ENCODE measurements at places on chromosomes 6 and 20. TPM values are rescaled to one million over a fixed set of nuclear protein-coding genes. Genes with fewer than 3 reads are reported as not detected.

The SRMS gene
- not detected for total RNA-seq

The RSPH4A gene
- 0.62 TPM for total RNA-seq

GRCh38 chr20:1894951-1895673 is at the start of gene SIRPA:
SIRPA (plus strand) TSS chr20:1895407; CDS start chr20:1895448, 41 bp downstream.
- peak; percentile 87 for DNase-seq

The MPIG6B gene
- total RNA-seq = not detected

DNA sequence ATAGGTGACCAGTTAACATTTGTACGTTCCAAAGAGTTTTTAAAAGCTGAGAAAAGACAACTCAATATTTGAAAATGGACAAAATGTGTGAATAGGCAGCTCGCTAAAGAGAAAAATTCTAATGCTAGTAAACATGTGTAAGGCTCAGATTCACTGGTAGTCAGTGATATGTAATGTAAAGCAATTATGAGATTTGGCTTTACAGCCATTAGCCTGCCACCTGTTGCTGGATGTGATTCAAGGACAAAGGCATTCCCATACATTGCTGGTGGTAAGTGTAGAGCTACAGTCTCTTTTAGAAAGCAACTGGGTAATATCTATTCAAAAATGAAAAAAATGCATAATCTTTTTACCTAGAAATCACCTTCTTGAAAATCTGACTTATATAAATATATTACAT is 114.3 kb downstream of the COL19A1 start:
- DNase-seq = peak; percentile 79

The TSBP1 gene
- total RNA-seq = not detected

- DNase-seq = no peak
These were observed 4.6 kb upstream of the REV3L start for GRCh38 chr6:111487661-111488060.

- no peak for DNase-seq
These were observed 57.7 kb downstream of the ADNP start for GRCh38 chr20:50873585-50873984.

The SSTR4 gene
- total RNA-seq = not detected

The ULBP2 gene
- not detected for total RNA-seq

DNA sequence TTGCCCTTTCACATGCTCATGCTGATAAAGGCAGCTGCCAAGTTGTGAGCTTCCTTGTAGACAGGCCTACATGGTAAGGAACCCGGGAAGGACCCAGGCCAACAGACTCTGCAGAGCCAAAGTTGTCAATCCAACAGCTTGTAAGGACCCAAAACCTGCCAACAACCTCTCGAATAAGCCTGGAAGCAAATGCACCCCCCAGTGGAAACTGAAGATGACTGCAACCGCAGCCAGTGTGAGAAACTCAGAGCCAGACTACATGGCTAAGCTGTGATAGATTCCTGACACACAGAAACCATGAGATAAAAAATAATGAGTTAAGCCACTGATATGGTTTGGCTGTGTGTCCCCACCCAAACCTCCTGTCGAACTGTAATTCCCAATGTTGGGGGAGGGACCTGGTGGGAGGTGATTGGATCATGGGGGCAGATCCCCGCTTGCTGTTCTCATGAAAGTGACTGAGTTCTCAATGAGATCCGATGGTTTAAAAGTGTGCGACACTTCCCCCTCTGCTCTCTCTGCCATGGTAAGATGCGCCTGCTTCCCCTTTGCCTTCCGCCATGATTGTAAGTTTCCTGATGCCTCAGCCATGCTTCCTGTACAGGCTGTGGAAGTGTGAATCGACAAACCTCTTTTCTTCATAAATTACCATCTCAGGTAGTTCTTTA is 18.8 kb upstream of the CLPSL2 start:
- DNase-seq = no peak

GRCh38 chr6:36873612-36874442 is 776 bp downstream of the PPIL1 start:
- no peak for DNase-seq

DNA sequence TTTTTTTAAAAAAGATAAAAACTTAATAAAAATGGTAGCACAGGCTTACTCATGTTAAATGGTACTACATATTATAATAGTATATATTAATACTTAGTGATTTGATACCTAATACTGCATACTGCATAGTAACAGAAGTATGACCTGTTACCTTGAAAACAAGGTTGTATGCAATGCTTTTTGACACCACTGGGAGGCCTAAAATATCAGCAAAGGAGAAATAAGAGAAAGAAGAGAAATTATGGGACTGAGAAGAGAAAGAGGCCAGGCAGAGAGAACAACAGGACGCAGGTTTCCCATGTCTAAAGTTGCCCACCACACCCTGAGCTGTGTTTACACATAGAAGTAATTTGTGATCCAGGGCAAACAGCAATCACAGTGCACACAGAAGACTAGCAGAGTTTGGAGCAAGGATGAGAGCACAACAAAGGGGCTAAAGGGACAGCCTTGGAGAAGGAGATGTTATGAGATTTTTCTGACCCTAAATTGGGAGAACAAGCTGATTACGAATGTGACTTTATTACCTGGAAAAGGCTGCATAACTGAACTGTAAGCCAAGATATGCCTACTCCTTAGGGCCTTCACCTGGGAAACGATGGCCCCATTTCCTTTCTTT is 73.2 kb downstream of the ROS1 start:
- DNase-seq = no peak

DNA sequence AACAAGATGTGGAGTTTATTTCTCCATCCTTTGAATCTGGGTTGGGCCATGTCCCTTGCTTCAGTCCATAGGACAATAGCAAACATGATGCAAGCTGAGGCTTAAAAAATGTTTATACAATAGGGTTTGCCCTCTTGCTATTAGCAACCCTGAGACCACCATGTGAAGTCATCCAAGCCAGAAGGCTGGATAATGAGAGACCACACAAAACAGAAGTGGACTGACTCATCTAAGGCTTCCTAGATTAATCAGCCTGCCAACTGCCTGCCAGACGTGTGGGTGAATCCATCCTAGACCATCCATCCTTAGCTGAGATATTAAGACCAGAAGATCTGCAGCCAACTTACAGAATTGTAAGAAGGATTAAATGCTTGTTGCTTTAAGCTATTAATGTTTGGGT is 38.1 kb upstream of the ISM1 start:
- no peak for DNase-seq

DNA sequence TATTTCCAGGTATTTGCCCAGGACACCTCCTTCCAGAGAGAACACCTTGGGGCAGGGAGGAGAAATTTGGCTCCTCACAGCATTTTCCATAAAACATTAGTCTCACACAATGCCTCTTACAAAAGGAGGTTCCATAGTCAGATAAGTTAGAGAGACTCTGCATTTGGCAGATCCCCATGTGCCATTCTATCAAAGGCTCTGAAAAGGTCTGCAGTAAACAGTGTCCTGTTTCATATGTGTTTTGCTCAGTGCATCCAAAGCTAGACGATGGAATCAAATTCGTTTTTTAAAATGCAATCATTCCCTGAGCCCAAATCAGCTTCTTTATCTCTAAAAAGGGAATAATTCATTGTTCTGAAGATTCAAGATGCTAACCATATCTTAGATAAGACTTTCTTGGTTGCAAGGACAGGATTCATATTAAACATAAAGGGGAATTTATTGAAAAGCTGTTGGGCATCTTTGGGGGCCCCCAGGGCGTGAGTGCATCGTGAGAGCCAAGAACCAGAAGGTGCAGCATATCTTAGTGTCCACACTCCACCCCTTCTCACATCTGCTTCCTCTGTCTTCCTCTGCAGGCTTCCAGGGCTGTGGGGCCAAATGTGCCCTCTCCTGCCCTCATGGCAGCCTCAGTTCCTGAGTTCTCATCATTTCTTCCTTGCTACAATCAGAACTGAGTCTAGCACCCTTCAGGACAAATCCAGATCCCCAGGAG is 41.4 kb upstream of the MLN start:
- DNase-seq = no peak

- no peak for DNase-seq
These were observed 34.7 kb downstream of the HM13 start for GRCh38 chr20:31548820-31549512.
